Hypothalamus (tissue), 51 donors: ENCODE measurements at places on chromosomes 1 and 21.

DNA sequence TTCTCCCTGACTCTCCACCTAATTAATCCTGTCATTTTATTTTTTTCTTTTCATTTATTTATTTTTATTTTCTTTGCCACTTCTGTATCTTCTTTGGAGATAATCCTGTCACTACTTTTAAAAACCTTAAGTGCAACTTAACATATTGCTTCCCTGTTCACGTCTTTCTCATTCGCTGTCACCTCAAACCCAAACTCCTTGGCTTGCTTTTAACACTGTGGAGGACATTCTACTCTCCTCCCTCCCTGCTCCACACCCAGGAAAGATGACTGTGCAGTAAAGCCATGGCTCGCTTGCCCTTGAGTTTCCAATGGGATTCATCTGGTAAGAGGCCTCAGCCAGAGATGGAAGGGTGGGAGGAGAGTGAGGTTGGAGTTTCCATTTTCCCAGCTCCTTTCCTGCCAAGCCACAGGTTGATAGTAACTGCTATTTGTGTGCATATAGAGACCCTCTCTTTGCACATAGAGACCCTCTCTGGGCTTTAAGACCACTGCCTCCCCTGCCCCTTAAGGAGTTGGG lies 6.4 kb upstream of the BRWD1 start:
- no peak for DNase-seq

DNA sequence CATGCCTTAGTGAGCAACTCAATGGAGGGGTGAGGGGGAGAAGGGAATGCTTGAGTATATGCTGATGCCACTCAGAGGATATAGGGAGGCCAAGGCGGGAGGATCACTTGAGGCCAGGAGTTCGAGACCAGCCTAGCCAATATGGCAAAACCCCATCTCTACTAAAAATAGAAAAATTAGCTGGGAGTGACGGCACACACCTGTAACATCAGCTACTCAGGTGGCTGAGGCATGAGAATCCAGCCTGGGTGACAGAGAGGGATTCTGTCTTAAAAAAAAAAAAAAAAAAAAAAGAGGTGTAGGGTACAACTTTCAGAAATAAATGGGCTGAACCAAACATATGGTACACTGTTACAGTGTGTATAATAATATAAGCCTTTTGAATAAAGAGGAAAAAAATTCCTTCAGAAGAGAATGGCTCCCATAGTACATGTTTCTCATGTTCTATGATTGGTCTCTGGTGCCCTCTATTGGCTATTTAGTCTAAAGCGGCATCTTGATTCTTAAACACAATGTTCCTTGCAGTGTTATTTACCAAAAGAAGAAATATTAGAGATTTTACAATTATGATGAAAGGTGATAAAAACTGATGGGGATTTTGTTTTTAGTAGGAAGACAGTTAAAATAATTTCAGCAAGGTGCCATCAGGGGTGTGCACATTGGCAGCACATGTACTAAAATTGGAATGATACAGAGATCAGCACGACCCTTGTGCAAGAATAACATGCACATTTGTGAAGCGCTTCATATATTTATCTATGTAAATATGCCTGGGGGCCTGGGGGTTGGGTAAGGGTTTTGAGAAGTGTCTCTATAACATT lies 109.8 kb downstream of the PATJ start:
- DNase-seq = no peak

GRCh38 chr1:65979136-65980044 lies 186.7 kb downstream of the PDE4B start:
- no peak for DNase-seq

DNA sequence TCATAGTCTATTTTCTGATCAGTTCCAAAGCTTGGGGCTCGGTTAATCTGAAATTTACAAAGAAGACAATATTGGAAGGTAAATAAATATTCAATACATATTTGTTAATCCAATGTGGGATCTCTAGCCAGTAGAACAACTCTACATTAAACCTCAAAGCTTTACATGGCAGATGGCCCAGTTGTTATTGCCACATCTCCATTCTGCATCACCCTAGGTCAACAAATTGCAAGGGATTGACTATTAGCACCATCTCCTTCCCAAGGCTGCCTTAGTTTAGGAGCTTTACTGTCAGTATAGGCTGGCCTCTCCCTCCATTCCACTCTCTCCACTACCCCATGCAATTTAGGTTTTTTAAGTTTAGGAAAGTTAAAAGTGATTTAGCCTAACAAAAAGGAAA lies 69.7 kb downstream of the TTLL7 start:
- DNase-seq = no peak

GRCh38 chr1:95004013-95004412 lies 68.7 kb downstream of the ALG14 start:
- DNase-seq = no peak

GRCh38 chr1:34265396-34265795 lies 88.7 kb downstream of the C1orf94 start:
- no peak for DNase-seq
